Esophagus (tissue), 2 donors: ENCODE measurements at places on chromosomes 1 and 21. TPM values are rescaled to one million over a fixed set of nuclear protein-coding genes. Genes with fewer than 3 reads are reported as not detected.

PCBP3 gene
- 0.24 TPM for polyA plus RNA-seq

COL16A1 gene
- polyA plus RNA-seq = 12.2 TPM

IVL gene
- 344 TPM for polyA plus RNA-seq

SPATA21 gene
- 0.13 TPM for polyA plus RNA-seq

RXFP4 gene
- 0.08 TPM for polyA plus RNA-seq

HPCAL4 gene
- 0.02 TPM for polyA plus RNA-seq

HEATR1 gene
- 3.7 TPM for polyA plus RNA-seq

RIPPLY3 gene
- polyA plus RNA-seq = 0.49 TPM

ETS2 gene
- 53.3 TPM for polyA plus RNA-seq

CYP4Z1 gene
- polyA plus RNA-seq = 0.73 TPM

GUCA2B gene
- polyA plus RNA-seq = not detected

TNN gene
- 0.07 TPM for polyA plus RNA-seq

PCNX2 gene
- polyA plus RNA-seq = 3.2 TPM

JUN gene
- 31.2 TPM for polyA plus RNA-seq
